ENCODE measurements at places on chromosomes 7 and 10.

DNA sequence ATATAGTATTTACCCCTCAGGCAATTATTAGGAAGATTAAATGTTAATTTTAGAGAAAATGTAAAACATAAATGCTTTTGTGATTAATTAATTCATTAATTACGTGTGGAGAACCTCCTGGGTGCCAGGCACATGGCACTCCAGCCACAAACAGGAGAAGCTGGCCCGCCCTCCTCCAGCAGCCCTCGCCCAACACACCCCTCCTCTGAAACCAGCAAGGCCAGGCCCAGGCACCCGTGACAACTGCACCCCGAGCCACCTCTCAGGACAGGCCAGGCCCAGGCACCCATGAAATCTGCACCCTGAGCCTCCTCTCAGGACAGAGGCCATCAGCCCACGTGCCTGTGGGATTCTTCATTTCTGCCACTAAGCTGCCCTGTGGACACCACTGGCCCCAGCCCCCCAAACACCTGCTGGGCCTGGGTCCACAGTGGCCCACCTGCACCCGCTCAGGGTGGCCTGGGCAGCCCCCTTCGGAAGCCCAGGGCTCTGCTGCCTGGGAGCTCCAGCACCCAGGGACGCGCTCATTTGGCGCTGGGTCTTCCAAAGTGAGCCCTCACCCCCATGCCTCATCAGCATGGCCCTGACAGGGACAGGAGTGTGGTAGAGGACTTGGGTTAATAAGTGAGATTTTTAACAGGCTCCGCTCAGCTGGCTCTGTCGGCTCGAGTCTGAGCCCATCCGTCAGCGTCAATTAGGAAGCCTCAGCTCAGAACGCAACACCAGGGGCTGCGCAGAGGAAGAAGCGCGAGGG is 482.1 kb downstream of the DNAJB6 start:
- DNase-seq: no peak

- DNase-seq: no peak
These were observed 173.5 kb downstream of the PLXNA4 start for GRCh38 chr7:132402751-132403245.

DNA sequence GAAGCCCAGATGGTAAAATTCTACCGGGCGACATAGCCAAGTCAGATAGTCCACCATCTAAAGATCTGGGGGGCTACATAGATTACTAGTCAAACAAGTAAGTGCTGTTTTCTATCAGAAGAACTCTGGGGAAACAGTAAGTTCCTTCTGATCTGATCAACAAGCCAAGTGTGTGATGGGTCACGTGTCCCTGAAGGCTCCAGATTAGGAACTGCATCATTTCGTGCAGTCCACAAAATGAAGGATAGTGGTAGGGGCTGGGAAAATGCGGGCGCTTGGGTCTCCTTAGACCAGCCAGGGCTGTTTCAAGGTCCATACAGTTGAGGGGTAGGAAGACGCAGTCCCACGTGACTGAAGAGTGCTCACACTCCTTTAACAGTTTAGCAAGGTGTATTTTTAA is 1.8 kb upstream of the CHN2 start:
- no peak for DNase-seq

GRCh38 chr7:118671149-118671548 is 446.6 kb downstream of the ANKRD7 start:
- DNase-seq: no peak

DNA sequence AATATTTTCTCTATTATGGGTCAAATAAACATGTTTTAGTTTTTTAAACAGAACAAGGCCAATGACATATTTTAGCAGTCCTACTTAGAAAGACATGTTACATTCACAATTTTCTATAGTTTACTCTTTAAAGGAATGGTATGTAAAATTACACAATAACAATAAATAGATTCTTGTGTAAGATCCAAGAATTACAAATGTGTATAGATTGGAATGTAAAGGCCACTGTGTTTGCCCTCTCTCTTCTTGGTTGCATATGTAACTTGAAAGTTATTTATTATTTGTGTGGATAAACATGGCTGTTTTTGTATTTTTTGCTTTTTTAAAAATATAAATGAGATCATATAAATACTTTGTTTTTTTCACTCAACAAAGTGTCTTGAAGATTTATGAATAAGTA is 979.3 kb upstream of the CELF2 start:
- DNase-seq: no peak

GRCh38 chr10:78894089-78894840 is 174.5 kb upstream of the ZMIZ1 start:
- no peak for DNase-seq

DNA sequence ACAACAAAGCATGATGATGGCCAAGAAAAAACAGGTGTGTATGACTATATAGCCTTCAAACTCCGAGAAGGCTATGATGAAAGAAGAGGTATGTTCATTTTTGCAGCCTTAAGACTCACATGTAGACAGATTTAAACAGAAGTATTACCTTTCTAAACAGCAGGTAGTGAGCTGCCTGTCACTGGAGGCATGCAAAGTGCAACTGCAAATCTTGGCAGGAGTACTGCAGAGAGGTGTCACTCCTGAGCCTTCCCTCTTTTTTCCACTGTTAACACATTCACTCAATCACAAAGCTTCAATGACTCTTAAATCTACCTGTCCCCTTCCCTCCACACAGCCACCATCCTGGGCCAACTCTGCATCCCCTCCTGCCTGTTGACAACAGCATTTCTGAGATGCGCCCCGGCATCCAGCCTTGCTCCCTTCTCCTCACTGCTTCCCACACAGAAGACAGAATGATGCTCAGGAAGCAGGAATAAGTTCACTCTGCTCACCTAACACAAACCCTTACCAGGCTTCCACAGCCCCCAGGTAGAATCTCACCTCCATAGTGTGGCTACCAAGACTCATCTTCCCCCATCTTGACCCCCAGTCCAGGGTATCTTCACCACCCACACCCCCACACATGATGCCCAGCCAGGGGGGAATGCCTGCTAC is 161.9 kb upstream of the ZMIZ1 start:
- no peak for DNase-seq

GRCh38 chr10:42991442-42992098 is 85.3 kb upstream of the RET start:
- no peak for DNase-seq

GRCh38 chr10:13268841-13269240 is 31.0 kb downstream of the PHYH start:
- no peak for DNase-seq

DNA sequence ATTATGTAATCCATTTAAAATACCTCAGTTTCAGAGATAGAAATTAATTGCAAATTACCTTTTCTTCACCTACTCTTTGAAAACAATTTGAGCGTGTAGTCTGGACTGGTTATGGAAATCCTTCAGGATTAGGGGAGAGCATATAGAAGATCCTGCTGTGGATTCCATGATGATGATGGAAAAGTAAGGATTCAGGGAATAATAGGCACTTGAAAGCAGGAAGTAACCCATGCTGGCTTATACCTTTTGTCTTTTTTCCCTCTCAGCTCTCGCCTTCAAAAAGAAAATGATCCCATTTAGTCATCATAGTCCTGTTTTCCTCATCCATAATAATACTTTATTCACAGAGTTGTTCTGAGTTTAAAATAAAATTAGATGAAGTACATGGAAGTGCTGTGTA is 4.4 kb downstream of the HBP1 start:
- DNase-seq: no peak

- DNase-seq: no peak
These were observed 13.0 kb downstream of the AKAP9 start for GRCh38 chr7:91953618-91954017.

DNA sequence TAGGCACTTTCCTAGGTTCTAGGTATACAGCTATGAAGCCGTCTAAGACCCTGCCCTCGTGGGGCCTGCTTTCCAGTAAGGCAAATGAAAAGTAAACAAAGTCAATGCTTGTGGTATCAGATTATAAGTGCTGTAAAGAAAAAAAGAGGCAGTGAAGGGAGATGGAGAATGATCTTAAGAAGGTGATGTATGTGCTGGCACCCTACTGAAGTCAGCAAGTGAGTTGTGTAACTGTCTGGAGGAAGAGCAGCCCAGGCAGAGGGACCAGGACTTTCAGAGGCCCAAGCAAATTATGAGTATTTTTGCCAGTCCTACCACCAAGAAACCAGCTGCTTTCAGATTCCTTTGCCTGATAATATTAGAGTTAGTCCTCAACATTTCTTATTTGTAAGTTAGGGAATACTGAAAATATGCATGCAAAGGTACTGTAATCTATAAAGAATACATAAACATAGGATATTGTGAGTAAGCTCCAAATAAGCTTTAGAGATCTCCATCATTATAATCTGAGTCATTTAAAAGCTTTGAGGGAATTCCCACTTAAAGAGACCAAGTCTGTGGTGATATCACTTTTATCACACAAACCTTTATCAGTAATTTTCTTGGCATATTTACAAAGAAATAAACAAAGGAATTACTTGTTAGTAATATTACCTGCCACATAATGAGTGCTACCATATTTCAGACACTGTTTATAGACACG is 329.2 kb upstream of the LRGUK start:
- DNase-seq: no peak

DNA sequence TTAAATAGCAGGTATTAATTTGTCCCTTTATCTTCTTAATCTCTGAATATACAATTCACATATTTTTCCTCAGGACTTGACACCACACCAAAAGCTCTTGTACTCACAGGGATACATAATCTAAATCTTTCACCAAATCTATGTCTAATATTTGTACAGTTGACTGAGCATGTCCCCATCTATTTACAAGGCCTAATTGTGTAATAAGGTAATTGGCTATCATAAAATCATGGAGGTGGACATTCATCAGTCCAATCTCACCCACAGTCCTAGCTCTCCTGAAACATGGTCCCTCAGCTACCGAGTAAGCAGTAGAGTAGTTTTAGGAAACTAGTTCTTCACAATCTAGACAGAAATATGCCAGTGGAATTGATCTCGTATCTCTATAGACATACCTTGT is 30.3 kb upstream of the EGFR start:
- no peak for DNase-seq

DNA sequence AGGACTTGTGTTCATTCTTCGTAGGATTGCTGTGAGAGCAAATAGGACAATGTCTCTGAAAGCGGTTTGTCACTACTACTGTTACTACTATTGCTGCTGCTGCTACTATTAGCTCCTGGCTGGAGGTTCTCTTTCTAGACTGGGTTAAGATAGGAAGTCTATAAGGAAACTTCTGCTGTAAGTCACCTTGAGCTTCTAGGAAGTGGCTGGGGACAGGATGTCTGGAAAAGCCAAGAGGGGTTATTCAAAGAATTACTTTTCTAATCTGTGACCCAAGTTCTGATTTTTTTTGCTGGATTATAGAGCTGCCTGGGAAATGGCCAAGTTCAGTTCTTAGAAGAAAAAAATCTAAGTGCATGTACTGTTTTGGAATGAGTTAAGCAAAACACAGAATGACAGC is 62.2 kb downstream of the NAMPT start:
- DNase-seq: no peak

DNA sequence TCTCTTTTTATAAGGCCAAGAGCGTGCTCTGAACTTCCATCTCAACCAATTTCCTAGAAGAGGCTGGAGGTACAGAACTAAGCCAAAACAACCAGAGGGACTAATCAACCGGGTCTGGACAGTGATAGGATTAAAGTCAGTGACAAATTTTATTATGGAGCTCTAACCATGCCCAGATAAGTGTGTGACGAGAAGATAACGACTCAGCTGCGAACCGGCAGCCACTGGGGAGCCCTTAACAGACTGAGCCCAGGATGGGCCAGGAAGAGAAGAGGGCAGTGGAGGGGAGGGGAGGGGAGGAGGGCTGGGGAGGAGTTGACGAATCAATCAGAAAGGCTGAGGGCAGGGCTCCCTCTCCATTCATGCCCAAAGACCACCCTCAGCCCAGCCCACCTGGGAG is 119.9 kb downstream of the PLXNA4 start:
- DNase-seq: no peak

DNA sequence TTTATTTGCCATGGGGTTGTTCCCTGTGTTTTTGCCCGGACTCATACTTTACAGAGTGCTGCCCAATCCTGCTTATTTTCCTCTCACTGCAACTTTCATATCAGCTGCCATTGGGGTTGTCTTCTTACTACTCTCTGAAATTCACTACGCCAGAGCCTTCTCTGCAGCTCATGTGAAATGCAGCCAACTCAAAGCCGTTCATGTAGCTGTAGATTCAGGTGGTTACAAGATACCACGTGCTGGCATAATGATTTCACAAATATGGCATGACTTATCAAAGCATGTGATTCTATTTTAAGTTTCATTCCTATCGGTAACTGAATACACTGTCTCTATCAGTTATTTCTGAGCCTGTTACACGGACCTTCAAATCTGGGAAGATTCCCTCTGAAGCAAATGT is 130.3 kb upstream of the WNT16 start:
- DNase-seq: no peak

GRCh38 chr7:1058821-1059199 is 14.5 kb downstream of the GPR146 start:
- no peak for DNase-seq

DNA sequence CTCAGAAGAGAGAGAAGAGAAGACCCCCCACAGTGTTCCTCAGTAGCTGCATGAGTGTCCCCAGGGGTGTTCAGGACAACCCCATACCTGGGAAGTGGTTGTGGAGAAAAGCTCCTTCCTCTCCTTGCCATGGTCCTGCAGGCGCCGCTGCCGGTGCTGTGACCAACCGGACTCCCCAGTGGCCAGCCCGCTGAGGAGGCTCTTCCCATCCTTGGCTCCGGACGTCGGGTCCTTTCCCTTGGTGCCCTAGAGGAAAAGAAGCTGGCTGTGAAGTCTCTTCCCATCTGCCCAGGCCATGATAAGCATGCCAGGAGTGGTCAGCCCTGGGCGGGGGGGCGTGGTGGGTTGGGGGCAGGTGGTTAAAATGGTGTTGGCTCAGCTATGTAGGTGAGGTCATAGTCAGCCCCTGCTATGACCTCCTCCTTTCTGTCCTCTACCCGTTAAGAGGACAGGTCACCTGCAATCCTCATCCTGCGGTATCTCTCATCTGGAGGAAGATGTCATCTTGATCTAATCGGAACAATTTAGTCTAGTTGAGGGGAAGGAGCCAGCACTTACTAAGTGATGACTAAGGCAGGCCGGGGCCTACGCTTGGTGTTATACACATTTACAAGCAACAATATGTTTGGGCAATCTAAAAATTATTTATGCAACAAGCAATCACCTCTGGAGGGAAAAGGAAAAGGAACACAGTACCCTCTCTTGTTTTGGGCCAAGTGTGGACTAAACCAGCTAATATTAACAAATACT is 13.2 kb downstream of the WDR91 start:
- DNase-seq: no peak

- DNase-seq: no peak
These were observed 54.1 kb downstream of the KCND2 start for GRCh38 chr7:120327054-120327453.

- DNase-seq: no peak
These were observed 134.3 kb downstream of the TAX1BP1 start for GRCh38 chr7:27873981-27874957.

DNA sequence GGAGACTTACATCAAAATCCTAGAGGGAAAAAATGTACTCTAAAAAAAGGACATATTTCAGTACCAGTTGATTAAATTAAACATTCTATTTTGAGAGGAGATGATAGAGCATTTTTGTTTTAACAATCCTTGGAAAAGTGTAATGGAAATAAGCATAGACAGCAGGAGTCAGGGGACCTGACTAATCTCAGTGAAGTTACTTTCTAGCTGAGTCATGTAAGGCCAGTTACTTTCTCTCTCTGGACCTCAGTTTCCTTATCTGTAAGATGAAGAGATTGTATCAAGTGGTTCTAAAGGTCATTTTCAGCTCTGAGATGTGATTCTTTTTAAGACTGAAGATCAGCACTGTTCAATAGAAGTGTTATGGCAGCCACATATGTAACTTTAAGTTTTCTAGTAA is 44.1 kb downstream of the VTI1A start:
- no peak for DNase-seq
